Testis (tissue), 5 donors: ENCODE measurements at places on chromosomes 13 and 19. TPM values are rescaled to one million over a fixed set of nuclear protein-coding genes. Genes with fewer than 3 reads are reported as not detected.
A peak's percentile ranks its signal among the peaks of the same experiment; 100 is the strongest.

Gene OR7A5
- total RNA-seq: 3.7 TPM

Gene SIGLEC12
- total RNA-seq: not detected

Gene PGLYRP1
- total RNA-seq: not detected

Gene ZNF534
- total RNA-seq: 8.3 TPM

Gene MBD3L3
- 2.2 TPM for total RNA-seq

Gene CYP4F2
- total RNA-seq: 4.1 TPM

DNA sequence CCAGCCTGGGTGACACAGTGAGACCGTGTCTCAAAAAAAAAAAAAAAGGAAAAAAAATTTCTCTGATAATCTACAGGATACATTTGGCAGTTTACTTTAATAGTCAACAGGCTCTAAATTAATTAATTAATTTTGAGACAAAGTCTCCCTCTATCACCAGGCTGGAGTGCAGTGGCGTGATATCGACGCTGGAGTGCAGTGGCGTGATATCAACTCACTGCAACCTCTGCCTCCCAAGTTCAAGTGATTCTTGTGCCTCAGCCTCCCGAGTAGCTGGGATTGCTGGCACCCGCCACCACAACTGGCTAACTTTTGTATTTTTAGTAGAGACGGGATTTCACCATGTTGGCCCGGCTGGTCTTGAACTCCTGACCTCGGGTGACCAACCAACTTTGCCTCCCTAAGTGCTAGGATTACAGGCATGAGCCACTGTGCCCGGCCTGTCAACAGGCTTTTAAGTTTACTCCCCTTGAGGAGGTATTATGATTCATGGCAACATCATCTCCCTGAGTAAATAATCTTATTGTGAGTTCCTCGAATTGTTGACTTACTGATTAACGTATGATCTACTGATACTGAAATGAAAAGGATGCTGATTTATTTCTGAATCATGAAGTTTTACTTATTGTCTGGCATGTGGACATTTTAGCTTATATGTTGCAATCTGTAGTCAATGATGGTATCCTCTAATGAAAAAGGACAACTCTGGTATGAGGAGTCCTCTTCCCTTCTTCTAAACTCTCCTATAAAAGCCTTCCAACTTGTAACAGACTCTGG is 21.3 kb upstream of the MTRF1 start:
- no peaks in the 10 kb centered on the region for H3K36me3 ChIP-seq
- H3K27me3 ChIP-seq: no peaks in the 10 kb centered on the region
- H3K4me1 ChIP-seq: no peaks in the 10 kb centered on the region
- DNase-seq: no peak

GRCh38 chr13:52011632-52012511 is at the start of gene ALG11:
TSS of gene ALG11 (plus strand) at chr13:52012398. CDS start at chr13:52012419, 21 bp downstream.
- H3K27me3 ChIP-seq: no peaks in the 10 kb centered on the region
- DNase-seq: peak; percentile 100
- H3K4me3 ChIP-seq: peak within 1 kb of the TSS; percentile 90
- H3K36me3 ChIP-seq: no peaks in the 10 kb centered on the region
- H3K27ac ChIP-seq: peak within 1 kb of the TSS; percentile 85
- peaks cover 5% of the 10 kb centered on the region for H3K4me1 ChIP-seq

- H3K4me3 ChIP-seq: no peak overlapping the region
- no peak overlapping the region for H3K27ac ChIP-seq
- H3K27me3 ChIP-seq: no peaks in the 10 kb centered on the region
- H3K36me3 ChIP-seq: no peaks in the 10 kb centered on the region
- no peaks in the 10 kb centered on the region for H3K4me1 ChIP-seq
- no peak for DNase-seq
These were observed 2.4 kb downstream of the KLK1 start for GRCh38 chr19:50821248-50821612.

GRCh38 chr19:43644181-43644580 is 4.5 kb upstream of the CADM4 start:
- H3K27ac ChIP-seq: no peak overlapping the region
- H3K27me3 ChIP-seq: no peaks in the 10 kb centered on the region

DNA sequence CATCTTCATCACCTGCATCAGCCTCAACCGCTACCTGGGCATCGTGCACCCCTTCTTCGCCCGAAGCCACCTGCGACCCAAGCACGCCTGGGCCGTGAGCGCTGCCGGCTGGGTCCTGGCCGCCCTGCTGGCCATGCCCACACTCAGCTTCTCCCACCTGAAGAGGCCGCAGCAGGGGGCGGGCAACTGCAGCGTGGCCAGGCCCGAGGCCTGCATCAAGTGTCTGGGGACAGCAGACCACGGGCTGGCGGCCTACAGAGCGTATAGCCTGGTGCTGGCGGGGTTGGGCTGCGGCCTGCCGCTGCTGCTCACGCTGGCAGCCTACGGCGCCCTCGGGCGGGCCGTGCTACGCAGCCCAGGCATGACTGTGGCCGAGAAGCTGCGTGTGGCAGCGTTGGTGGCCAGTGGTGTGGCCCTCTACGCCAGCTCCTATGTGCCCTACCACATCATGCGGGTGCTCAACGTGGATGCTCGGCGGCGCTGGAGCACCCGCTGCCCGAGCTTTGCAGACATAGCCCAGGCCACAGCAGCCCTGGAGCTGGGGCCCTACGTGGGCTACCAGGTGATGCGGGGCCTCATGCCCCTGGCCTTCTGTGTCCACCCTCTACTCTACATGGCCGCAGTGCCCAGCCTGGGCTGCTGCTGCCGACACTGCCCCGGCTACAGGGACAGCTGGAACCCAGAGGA is 2.6 kb downstream of the P2RY11 start:
- DNase-seq: no peak
- peaks cover 7% of the 10 kb centered on the region for H3K4me1 ChIP-seq
- no peak overlapping the region for H3K27ac ChIP-seq
- no peak overlapping the region for H3K4me3 ChIP-seq
- H3K36me3 ChIP-seq: no peaks in the 10 kb centered on the region
- H3K27me3 ChIP-seq: no peaks in the 10 kb centered on the region

GRCh38 chr13:60080850-60081249 is 82.9 kb downstream of the DIAPH3 start:
- no peak overlapping the region for H3K27ac ChIP-seq
- DNase-seq: no peak
- H3K4me1 ChIP-seq: no peaks in the 10 kb centered on the region
- H3K4me3 ChIP-seq: no peak overlapping the region
- no peaks in the 10 kb centered on the region for H3K36me3 ChIP-seq

- no peaks in the 10 kb centered on the region for H3K36me3 ChIP-seq
- H3K27ac ChIP-seq: no peak overlapping the region
- no peaks in the 10 kb centered on the region for H3K4me1 ChIP-seq
- H3K27me3 ChIP-seq: no peaks in the 10 kb centered on the region
- H3K4me3 ChIP-seq: no peak overlapping the region
- DNase-seq: no peak
These were observed 1201.3 kb downstream of the EFNB2 start for GRCh38 chr13:105334211-105334610.

DNA sequence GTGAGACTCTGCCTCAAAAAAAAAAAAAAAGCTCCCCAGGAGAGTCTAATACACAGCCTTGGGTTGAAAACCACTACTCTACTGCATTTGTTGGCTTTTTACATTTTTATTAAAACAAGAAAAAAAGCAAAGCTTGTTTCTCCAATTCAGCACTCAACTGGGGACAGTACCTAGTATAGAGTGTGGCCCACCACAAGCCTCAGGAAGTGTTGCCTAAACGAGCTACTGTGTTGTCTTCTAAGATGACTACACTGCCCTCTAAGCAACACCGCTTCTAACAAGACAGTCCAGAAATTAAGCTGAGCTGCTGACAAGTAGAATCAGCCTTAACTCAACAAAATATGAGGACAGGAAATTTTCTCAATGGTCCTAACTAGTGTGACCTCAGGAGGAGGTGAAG is 522.2 kb downstream of the FGF9 start:
- no peaks in the 10 kb centered on the region for H3K36me3 ChIP-seq
- H3K4me1 ChIP-seq: no peaks in the 10 kb centered on the region
- no peak overlapping the region for H3K27ac ChIP-seq
- no peak overlapping the region for H3K4me3 ChIP-seq
- DNase-seq: no peak
- no peaks in the 10 kb centered on the region for H3K27me3 ChIP-seq

DNA sequence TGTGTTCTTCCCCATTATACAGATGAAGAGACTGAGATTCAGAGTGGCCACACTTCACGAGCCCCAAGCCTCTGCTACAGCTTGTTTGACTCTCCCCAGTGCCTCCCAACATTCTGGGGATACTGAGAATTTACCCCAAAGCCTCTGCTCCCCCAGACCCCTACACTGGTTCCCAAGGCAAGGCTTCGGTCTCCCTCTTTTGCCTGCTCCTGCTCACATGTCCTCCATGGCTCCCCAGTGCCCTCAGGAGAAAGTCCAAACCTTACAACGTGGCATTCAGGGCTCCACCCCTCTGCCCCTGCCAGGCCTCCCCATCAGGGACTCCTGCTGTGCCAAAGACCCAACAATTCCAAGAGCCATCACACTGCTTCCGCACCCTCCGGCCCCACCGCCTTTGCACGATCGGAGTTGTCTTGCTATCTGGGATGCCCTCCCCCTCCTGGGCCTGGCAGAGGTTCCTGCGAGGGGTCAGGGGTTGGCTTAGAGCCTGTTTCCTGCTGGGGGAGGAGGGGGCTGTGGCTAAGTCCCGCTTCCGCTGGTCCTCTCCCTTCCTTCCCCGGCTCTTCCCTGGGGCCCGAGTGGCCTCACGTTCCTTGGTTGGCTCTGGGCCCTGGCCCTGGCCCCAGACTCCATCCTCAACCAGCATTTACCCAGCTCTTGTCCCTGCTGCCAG is 15.4 kb downstream of the GTPBP3 start:
- no peaks in the 10 kb centered on the region for H3K36me3 ChIP-seq
- no peak overlapping the region for H3K4me3 ChIP-seq
- peaks cover 2% of the 10 kb centered on the region for H3K4me1 ChIP-seq
- no peak for DNase-seq

DNA sequence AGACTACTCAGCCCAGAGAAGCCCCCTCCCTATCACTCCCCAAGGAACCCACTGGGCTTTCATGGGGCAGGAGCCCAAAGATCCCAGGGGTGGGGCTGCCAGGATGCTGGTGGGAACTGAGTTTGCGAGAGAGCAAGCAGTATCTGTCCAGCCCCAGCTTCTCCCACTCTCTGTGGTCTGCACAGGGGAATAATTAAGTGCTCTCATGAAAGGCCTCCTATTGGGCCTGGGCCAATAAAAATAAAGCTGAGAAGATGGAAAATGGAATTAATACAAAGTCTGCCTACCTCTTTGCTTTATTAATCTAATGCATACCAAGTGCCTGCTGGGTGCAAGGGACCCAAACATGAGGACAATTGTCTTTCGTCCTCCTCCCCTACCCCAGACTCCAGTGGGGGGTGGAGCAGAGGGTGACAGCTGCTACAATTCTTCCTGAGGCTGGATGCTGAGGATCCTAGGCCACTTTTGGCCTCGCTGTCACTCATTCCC is 5.4 kb downstream of the DDX39A start:
- no peaks in the 10 kb centered on the region for H3K36me3 ChIP-seq
- H3K4me3 ChIP-seq: no peak overlapping the region
- no peaks in the 10 kb centered on the region for H3K27me3 ChIP-seq

GRCh38 chr13:21917086-21918015 is 246.5 kb downstream of the FGF9 start:
- H3K4me3 ChIP-seq: no peak overlapping the region
- no peaks in the 10 kb centered on the region for H3K4me1 ChIP-seq
- H3K27ac ChIP-seq: no peak overlapping the region
- no peaks in the 10 kb centered on the region for H3K27me3 ChIP-seq

DNA sequence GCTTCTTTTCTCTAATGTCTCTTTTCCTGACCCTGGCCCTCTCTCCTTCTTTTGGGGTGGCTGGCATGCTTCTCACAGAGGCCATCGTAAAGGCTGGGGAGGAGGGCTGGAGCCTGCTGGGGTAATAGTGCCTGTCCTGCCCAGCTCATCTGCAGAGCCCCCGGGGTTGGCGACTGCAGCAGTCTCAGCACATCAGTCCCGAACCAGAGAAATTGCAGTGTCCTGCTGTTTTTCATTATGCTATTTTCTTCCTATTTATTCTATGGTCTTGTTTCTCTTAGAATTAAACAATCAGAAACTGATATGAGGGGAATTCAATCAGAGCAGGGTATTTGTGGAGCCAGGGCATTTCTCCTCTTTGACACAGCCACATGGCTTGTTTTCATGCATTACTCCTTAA is 166.4 kb downstream of the SHISA2 start:
- no peaks in the 10 kb centered on the region for H3K36me3 ChIP-seq
- no peaks in the 10 kb centered on the region for H3K27me3 ChIP-seq
- H3K27ac ChIP-seq: no peak overlapping the region
- DNase-seq: no peak
- H3K4me3 ChIP-seq: no peak overlapping the region

DNA sequence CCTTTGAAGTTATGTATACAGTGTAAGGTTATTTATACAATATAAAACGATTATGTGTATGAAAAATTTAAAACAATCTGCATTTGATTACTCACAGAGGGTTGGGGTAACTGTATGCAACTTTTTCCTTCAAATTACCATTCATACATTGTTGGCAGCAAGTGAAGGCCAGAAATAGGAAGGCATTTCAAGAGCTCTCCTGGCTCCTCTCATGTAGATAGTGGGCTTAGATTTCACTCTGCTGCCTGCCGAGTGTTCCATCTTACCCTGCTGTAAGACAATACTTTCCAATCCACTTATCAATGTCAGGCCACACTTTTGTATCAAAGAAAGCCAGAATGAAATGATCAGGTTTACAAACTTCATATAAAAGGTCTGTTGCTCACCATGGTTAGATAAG is 245.2 kb downstream of the DNAJC15 start:
- no peaks in the 10 kb centered on the region for H3K4me1 ChIP-seq
- no peak for DNase-seq
- H3K4me3 ChIP-seq: no peak overlapping the region
- H3K36me3 ChIP-seq: no peaks in the 10 kb centered on the region

GRCh38 chr19:32233091-32233490 is 112.3 kb upstream of the ZNF507 start:
- no peaks in the 10 kb centered on the region for H3K36me3 ChIP-seq
- H3K27me3 ChIP-seq: no peaks in the 10 kb centered on the region
- no peak for DNase-seq
- no peaks in the 10 kb centered on the region for H3K4me1 ChIP-seq

DNA sequence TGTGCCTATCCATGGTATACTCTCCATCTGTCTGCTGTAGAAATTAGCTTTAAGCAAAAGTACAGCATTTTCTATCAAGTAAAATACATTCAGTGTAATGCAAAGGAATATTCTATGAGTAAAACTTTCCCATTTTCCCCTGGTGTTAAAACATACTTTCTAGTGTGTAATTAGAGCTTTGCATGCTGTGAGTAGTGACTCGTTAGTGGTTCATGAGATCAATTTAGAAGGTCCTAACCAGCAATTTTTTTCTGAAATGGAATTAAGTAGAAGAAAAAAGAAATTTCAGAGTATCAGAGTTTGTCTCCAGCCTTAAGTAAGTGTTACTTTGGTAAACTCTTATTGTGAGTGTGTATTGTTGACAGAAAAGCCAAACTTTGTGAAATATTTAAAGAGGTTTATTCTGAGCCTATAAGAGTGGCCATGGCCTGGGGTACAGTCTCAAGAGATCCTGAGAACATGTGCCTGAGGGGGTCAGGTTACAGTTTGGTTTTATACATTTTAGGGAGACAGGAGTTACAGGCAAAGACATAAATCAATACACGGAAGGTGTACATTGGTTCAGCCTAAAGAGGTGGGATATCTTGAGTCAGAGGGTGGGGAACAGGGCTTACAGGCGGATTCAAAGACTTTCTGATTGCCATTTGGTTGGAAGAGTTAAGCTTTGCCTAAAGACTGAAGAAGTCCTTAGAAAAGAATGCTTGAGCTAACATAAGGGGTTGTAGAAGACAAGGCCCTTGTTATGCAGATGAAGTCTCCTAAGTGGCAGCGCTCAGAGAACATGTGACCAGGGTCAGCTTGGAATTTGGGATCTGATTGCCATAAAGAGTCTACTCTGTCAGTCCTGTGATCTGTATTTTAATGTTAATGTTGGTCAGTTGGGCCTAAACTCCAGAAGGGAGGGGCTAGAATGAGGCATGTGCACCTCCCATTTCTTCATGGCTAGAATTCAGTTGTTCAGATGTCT is 25.5 kb downstream of the FAM187B start:
- no peak overlapping the region for H3K4me3 ChIP-seq
- no peaks in the 10 kb centered on the region for H3K27me3 ChIP-seq
- no peak for DNase-seq
